ENCODE measurements at places on chromosomes 12 and 14. TPM values are rescaled to one million over a fixed set of nuclear protein-coding genes. Genes with fewer than 3 reads are reported as not detected.

GRCh38 chr14:101582294-101582693 lies 21.0 kb downstream of the DIO3 start:
- no peak overlapping the region for H3K4me3 ChIP-seq
- H3K36me3 ChIP-seq, result no peaks in the 10 kb centered on the region
- H3K27me3 ChIP-seq, result no peaks in the 10 kb centered on the region
- DNase-seq, result no peak
- H3K4me1 ChIP-seq, result no peaks in the 10 kb centered on the region
- no peak overlapping the region for H3K27ac ChIP-seq

The GLIPR1L1 gene
- not detected for total RNA-seq

- H3K36me3 ChIP-seq, result no peaks in the 10 kb centered on the region
- no peaks in the 10 kb centered on the region for H3K27me3 ChIP-seq
- H3K4me3 ChIP-seq, result no peak overlapping the region
These were observed 12.7 kb upstream of the CCDC177 start for GRCh38 chr14:69587389-69587788.

DNA sequence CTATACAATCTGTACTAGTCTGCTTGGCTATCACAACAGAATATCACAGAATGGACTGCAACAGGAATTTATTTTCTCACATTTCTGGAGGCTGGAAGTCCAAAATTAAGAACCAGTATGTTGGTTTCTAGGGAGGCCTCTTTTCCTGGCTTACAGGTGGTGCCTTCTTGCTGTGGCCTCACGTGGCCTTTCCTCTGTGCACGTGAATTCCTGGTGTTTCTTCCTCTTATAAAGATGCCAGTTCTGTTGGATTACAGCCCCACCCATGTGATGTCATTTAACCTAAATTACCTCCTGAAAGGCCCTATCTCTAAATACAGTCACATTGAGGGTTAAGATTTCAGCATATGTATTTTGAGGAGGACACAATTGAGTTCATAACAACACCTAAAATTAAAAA lies 32.1 kb upstream of the C2CD5 start:
- H3K4me1 ChIP-seq, result no peaks in the 10 kb centered on the region
- DNase-seq, result no peak
- no peaks in the 10 kb centered on the region for H3K27me3 ChIP-seq
- H3K36me3 ChIP-seq, result no peaks in the 10 kb centered on the region
- H3K27ac ChIP-seq, result no peak overlapping the region

DNA sequence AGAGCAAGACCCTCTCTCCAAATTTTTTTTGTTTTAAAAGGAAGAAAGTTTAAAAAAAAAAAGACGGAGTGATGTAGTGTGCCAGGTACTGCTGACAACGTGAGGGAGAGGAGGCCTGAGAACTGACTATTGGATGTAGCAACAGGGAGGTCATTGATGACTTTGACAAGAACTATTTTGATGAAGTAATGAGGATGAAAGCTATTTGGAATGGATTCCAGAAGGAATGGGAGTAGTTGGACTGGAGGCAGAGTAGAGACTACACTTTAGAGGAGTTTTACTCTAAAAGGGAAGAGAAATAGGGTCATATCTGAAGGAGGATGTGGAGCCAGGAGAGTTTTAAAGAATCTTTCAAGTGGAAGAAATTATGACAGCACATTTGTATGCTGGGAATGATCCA lies 27.8 kb upstream of the SLC38A2 start:
- no peak overlapping the region for H3K27ac ChIP-seq
- no peak for DNase-seq

DNA sequence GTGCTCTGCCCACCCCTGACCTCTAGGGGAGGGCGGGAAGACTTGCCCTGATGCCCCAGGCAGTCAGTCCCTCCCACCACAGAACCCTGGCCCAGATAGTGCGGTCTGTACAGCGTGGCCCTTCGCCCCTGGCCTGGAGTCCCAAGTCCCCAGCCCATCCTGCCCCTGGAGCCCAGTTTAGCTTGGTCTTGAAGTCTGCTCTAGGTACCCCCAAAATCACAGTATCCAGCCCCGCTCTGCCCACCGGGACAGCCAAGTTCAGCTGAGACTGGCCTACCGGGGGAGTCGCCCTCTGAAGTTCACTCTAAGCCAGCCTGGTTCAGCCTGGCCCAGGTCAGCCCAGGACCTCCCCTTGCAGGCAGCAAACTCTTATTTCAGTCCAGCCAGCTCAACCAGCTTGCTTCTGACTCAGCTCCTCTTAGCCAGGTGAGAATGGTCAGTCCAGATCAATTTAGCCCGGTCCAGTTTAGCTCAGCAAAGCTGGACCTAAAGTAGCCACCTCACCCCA lies 75.9 kb downstream of the TMEM121 start:
- no peaks in the 10 kb centered on the region for H3K36me3 ChIP-seq
- H3K4me1 ChIP-seq, result no peaks in the 10 kb centered on the region
- no peak for DNase-seq
- H3K4me3 ChIP-seq, result no peak overlapping the region
- no peaks in the 10 kb centered on the region for H3K27me3 ChIP-seq

The ACTR10 gene
- 67.3 TPM for total RNA-seq

DNA sequence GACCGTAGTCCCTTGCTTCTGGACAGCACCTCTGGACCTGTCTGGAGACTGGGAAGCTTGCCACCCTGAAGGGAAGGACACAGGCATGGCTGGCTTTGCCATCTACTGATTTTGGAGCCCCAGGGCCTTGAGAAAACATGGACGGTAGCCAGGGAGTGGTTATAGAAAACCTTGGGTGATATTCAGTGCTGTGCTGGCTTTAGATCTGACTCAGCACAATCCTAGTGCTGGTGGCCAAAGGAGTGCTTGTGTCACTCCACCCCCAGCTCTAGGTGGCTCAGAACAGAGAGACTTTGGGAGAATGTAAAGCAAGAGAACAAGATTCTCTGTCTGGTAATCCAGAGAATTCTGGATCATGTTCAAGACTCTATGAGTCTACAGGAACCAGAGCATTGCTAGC lies 214.5 kb upstream of the IGF1 start:
- no peak for DNase-seq
- H3K27me3 ChIP-seq, result no peaks in the 10 kb centered on the region
- H3K36me3 ChIP-seq, result no peaks in the 10 kb centered on the region
- no peak overlapping the region for H3K27ac ChIP-seq
- no peaks in the 10 kb centered on the region for H3K4me1 ChIP-seq

- H3K27ac ChIP-seq, result no peak overlapping the region
- peaks cover 8% of the 10 kb centered on the region for H3K27me3 ChIP-seq
- no peak for DNase-seq
- H3K36me3 ChIP-seq, result no peaks in the 10 kb centered on the region
These were observed 15.0 kb downstream of the C1S start for GRCh38 chr12:7075518-7075917.

DNA sequence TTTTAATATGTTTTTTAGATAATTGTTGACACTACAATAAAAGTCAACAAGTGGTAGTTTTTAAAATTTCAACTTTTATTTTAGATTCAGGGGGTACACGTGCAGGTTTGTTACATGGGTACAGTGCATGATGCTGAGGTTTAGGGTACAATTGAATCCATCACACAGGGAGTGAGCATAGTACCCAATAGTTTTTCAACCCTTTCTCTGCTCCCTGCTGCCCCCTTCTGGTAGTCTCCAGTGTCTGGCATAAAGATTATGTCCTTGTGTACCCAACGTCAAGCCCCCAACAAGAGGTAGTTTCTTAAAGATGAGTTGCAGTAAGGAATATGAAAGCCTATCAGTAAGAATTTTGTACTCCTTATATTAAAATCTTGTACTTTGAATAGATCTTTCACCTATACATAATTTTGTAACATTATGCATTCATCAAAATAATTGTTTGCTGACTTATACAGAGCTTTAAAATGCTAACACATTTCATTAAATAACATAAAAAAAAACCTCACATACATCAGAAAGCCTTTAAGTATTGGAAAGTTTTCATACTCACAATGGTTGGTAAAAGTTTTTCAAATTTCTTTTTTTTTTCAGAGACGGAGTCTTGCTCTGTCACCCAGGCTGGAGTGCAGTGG lies 5.4 kb upstream of the RALGAPA1 start:
- H3K4me1 ChIP-seq, result no peaks in the 10 kb centered on the region
- H3K4me3 ChIP-seq, result no peak overlapping the region
- H3K36me3 ChIP-seq, result no peaks in the 10 kb centered on the region
- DNase-seq, result peak; percentile 66
- peaks cover 10% of the 10 kb centered on the region for H3K27me3 ChIP-seq

DNA sequence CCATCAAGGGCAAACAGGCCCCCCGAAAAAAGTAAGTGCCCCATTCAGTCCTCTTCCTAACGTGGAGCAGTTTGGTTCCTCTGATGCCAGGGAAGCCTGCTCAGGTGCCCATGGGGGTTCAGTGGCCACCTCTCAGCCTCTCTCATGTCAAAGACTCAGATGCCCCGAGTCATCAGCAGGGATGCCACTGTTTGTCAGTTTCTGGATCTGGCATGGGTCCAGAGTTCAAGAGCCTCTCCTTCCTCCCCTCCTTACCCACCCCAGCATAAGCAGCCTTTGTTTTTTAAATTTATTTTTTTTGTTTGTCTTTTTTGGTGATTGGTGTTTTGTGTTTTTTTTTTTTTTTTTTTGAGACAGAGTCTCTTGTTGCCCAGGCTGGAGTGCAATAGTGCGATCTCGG lies 11.3 kb downstream of the KMT5A start:
- no peak overlapping the region for H3K4me3 ChIP-seq
- peaks cover 31% of the 10 kb centered on the region for H3K4me1 ChIP-seq
- H3K27me3 ChIP-seq, result no peaks in the 10 kb centered on the region
- peaks cover 35% of the 10 kb centered on the region for H3K36me3 ChIP-seq
- no peak for DNase-seq
- no peak overlapping the region for H3K27ac ChIP-seq

The FLRT2 gene
- total RNA-seq, result 202 TPM

- no peak for DNase-seq
- H3K27ac ChIP-seq, result no peak overlapping the region
- H3K36me3 ChIP-seq, result no peaks in the 10 kb centered on the region
- no peaks in the 10 kb centered on the region for H3K4me1 ChIP-seq
These were observed 16.6 kb downstream of the SOCS2 start for GRCh38 chr12:93589081-93589480.

GRCh38 chr12:89252284-89252683 lies 100.0 kb downstream of the DUSP6 start:
- DNase-seq, result no peak
- no peak overlapping the region for H3K27ac ChIP-seq
- H3K27me3 ChIP-seq, result no peaks in the 10 kb centered on the region

DNA sequence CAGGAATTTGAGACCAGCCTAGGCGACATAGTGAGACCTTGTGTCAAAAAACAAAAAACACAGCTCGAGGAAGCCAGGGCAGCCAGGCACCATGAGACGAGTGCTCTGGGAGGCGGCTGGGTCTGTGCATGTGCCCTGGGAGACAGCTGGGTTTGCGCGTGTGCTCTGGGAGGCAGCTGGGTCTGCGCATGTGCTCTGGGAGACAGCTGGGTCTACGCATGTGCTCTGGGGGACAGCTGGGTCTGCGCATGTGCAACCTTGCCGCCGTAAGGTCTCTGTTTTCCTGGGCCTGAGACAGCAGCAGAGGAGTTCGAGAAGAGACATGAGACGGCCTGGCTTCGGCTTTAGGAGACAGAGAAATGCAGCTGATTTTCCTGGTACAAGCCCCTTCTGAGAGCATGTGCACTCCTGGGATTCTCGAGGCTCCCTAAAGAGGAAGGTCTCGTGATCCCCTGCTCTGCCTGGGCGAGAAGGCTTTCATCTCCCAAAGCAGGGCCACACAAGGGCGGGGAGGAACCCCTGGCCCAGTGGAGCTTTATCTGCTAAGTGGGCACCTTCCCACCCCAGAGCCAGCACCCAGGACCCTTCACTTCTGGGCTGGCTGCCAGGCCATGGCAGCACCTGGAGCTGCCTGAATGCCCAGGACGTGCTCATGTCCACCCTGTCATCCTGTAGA lies 3.5 kb upstream of the BDKRB1 start:
- no peaks in the 10 kb centered on the region for H3K4me1 ChIP-seq
- no peak overlapping the region for H3K4me3 ChIP-seq
- no peak for DNase-seq
- H3K36me3 ChIP-seq, result no peaks in the 10 kb centered on the region

Data from endothelial cell of umbilical vein (primary cell).